Mesothelial cell of epicardium (in vitro differentiated cells): ENCODE measurements at places on chromosomes 4 and X.

DNA sequence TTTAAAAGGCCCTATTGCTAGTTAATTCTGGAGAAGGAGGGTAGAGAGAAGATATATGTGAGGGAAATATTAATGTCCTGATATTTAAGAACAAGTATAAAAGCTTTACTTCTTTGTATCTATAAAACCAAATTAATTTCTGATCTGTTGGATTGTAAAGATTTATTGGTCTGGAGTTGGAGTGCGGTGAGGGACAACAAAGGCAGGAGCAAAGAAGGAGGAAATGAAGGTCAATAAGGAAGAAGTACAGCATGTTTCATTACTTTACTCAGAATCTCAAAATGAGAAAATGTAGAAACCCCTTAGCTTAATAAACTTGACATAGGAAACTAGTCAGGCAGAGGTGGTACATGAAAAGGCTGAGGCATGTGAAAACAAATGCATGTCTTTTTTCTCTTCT lies 192.9 kb downstream of the PALLD start:
- no peak for DNase-seq

- no peak for DNase-seq
These were observed 1.6 kb downstream of the RPL9 start for GRCh38 chr4:39456946-39457763.

- DNase-seq, result no peak
These were observed 504 bp downstream of the PRRG3 start for GRCh38 chrX:151695583-151696340.

DNA sequence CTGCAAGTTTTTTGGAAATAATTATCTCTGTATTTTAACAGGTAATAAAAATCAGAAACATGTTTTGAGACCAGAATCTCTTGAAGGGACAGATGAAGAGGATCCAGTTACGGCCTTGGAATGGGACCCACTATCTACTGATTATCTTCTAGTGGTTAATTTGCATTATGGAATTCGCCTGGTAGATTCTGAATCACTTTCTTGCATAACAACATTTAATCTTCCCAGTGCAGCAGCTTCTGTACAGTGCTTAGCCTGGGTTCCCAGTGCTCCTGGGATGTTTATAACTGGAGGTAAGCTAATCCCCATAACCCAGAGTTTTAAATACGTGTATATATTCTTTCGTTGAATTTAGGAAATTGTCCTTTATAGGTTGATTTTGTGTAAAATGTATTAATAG lies 59.4 kb downstream of the WDR17 start:
- no peak for DNase-seq

GRCh38 chr4:184448821-184449220 lies 25.5 kb downstream of the IRF2 start:
- no peak for DNase-seq

DNA sequence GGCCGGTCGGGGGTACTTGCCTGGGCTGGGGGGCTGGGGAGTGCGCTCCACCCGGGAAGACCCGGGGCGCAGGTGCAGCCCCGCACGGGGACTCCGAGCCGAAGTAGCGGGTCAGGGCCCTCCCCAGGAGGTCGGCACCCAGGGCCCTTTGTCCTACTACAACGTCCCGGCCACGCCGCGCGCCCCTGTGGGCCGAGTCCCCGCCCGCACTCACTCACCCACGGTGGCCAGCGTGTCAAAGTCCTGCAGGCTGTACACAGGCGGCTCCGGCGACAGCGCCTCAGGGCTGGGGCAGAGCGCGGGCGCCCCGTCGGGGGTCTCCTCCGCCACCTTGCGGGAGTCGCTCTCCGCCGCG lies 602 bp downstream of the PRKX start:
- DNase-seq, result no peak
